GM12892 (cell line): ENCODE measurements at places on chromosomes 3 and 15.

DNA sequence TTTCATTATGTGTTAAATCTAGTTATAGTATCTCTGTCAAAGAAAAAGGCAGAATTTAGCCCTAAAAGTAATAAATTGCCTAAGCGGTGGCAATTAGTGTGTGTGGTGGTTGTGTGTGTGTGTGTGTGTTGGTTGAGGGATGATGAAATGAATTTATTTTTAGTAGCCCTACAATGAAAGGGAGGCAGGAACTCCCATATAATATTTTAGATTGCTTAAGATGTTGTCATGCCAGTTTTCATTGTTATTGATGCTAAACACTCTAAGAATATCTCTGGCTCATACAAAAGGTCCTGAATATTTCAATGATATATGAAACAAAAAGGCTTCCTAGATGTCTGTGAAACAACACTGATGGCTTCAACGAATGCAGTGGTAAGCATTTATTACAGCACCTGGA lies 140.6 kb upstream of the TBC1D5 start:
- no peak for DNase-seq

DNA sequence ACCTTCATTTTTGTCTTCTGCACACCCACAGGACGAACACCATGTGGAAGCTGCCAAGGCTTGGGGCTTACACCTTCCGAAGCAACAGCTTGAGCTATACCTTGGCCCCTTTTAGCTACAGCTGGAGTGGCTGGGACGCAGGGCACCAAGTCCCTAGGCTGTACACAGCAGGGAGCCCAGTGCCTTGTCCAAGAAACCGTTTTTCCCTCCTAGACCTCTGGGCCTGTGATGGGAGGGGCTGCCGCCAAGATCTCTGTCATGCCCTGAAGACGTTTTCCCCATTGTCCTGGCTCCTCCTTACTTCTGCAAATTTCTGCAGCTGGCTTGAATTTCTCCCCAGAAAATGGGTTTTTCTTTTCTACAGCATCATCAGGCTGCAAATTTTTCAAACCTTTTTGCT lies 7.8 kb downstream of the CNTN4 start:
- DNase-seq = no peak

DNA sequence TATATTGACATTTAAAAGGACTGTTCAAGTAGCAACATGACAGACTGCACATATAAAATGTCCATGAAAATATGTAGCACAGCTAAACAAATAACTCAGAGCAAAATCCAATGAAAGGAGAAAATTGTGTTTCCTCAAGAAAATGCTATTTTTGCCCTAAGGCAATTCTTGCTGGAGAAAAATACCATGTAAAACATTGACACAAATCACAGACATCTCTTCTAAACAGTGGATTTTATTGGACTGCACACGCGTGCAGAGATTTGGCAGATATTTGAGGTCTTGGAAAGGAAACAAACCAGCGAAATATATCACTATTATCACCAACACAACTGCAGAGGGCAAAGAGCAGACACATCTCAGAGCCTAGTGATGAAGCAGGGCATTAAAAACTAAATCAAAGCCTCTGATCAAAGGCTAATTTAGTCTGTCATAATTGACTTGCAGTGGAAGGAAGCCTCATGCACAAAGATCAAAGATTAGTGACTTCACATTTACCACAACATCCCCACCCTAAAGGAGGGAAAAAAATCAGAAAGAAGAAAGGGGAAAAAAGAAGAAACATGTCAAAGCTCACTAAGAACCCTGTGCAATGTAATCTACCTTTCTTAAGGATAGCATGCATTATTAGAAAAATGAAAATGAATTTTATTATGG lies 52.4 kb downstream of the CHL1 start:
- DNase-seq = no peak

GRCh38 chr3:65742914-65743313 lies 295.8 kb downstream of the MAGI1 start:
- no peak for DNase-seq

DNA sequence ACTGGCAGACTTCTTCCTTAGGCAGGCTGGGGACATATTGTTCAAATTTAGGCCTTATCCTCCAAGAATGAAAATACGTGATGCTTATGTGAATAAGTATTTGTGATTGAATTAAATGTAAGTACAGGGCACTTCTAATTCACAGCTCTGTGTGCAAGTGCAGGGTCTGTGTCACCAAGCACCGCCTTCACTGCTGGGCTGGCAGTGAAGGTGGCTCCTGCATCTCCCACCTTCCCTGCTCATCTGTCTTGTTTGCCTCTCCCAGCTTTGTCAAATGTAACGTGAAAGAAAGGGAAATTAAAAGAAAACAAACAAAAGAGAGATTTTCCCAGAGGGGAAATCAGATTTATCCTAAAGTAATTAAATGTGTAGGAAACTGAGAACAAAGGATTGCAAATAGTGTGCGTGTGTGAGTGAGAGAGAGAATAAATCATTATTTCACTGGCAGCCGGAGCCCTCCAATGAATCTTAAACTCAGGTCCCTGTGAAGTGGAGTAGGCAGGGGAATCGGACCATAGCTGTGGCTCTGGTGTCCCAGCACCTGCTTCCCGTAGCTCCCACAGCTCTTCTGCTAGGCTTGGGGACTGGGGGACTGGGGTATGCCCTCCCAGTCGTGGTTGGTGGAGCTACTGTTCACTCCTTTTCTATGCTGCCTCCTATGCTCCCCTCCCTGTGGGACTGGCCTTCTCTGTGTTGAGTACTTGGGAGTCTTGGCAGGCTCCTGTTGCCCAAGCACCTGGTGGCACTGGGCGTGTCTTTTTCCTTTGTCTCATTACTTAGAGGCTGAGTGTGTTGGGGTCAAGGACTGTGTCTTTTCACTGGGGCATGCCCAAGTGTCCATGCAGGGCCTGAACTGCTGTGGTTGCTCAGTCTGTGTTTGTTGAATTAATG lies 222.2 kb downstream of the EPHB1 start:
- no peak for DNase-seq

DNA sequence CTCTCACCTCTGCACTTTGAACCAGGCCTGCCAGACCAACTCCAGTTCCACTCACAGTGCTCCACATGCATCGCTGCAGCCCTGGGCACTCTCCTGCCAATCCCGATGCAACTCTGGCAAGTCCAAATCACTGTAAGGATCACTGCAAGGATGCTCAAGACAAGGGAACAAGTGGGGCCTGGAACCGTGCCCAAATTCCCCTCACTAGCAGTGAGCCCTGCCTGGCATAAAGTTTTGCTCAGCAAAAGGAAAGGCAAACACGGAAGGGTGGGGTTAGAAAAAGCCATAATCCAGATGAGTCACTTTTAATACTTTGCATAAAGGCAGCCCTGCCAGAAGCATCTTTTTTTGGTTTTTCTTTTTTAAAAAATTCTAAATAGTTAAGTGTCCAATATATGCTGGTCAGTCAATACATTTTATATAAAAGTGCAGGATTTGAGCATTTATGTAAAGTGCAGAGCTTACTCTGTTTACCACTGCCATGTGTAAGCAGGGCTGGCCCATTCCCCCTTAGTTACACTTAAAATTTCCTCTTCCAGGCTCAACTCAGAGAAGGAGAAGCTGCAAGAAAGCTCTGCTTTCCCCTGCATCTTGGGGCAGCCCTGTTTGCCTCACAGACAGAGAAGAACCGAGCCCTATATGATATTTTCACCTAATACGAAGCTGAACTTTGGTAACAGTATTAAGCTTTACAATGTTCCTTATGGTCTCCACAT lies 102.2 kb downstream of the CD47 start:
- no peak for DNase-seq

DNA sequence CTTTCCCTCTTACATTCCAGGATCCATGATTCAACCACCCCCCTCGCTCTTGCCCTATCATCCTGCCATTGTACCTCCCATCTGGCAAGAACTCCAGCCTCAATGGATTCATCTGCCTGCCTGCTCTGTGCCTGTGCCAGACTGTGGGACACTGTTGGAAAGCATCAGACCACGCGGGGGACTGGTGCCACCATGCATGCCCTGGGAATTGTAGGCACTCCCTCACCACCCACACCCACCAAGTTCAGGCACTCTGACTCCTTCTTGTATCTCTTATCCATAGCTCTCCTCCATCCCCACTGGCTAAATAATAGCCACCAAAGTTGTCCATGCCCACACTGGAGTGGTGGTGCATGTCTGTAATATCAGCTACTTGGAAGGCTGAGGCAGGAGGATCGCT lies 143.8 kb downstream of the TPRA1 start:
- DNase-seq = no peak

GRCh38 chr15:62240121-62241096 lies 75.3 kb upstream of the C2CD4B start:
- DNase-seq = no peak

- peak; percentile 97 for DNase-seq
Measured at GRCh38 chr15:84600687-84601554, at the start of gene ZSCAN2. TSS of gene ZSCAN2 (plus strand) at chr15:84601009. CDS start at chr15:84603928, 2,919 bp downstream.

GRCh38 chr3:114857299-114857701 lies 289.8 kb downstream of the ZBTB20 start:
- no peak for DNase-seq

GRCh38 chr3:162945626-162946025 lies 1449.0 kb downstream of the OTOL1 start:
- DNase-seq = no peak

DNA sequence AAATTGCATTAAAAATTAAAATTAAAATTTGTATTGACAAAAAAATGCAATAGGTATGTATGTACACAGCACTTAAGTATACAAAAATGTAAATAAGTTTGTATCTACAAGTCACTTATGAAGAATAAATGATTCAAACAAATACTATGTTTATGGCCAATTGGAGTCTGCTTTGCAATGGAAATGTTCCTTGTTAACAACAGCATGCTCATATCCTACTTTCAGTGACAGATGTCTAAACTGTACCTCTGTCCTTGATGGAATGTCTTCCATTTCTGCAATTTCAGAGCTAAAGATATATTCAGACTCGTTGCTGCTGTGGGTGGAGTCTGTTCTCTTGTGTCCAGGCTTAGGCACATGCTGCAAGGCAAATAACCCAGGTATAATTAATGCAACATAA lies 64.1 kb upstream of the MYO5C start:
- no peak for DNase-seq

DNA sequence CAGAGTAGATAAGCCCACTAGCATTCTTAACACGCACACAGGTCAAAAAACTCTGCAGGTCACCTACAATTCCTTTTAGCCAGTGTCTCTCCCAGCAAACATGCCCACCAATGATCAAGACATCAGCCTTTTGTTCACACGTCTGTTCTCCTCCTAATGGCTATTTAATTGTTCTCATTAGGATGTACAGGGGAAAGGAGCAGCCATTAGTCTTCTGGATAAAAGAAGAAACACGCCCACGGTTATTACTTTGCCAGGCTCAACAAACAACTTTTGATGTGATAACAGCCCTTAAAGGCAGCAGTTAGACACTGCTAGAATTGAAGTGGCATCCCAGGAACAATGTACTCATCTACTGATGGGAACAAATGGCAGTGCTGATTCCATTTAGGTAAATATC lies 108.8 kb downstream of the NTRK3 start:
- DNase-seq = no peak

DNA sequence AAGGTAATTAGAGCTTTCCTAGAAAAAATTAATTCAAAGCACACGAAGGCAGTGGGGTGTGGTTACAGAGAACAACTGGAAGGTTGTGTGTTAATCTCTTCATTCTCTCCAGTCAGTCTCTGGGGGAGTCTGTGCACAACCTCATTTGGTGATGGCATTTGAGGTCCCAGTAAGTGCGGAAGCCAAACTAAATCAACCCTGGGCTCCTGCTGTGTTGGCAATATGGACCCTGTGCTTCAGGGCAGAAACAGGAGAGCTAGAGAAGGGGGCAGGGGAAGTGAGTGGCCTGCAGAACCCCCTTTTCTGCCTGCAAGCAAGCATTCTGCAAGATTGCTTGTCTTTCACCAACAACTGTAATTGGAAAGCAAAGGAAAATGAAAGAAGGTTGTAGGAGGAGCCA lies 195.9 kb upstream of the ST8SIA2 start:
- DNase-seq = no peak

DNA sequence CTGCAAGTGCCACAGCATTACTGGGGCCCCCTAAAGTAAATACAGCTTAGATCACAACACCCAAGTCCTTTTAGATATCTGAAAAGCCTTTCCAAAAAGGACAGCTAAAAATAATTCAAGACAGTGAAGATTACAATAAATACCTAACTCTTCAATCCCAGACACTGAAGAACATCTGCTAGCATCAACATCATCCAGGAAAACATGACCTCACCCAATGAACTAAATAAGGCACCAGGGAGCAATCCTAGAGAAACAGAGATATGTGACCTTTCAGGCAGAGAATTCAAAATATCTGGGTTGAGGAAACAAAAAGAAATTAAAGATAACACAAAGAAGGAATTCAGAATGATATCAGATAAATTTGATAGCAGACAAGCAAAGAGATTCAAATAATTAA lies 71.7 kb upstream of the TTC14 start:
- DNase-seq = no peak

DNA sequence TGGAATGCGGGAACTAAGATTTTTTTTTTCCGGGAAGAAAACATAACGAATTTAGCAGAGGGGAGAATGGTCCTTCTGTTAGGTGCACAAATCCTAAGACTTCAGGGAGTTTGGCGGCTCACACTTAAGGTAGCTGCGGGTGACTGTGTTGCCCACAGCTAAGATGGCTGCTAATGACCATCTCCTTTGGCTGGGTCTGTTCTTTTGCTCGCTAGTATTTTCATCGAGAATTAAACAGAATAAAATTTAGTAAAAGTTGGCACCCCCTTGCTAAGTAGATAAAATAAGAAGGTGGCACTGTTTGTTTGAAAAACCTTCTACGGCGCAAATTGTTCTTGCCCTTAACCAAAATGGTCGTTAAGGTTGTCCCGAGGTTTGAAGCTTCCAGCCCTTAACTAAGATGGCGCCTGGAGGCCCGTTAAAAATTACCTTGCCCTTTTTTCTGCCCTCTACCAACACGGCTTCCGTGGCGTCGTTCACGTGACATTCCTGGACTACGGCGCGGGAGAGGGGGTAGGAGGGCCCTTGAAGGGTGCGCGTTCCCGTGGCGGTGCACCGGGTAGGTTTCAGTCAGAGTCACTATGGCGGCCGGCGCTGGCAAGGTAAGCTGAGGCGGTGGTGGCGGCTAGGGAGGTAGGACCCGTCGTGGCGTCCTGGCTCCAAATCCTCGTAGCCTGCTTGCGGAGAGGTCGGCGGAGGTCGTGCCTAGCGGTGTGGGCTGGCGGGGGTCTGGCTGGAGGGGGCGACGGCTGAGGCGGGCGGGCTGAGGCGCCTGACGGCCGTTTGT lies at the start of gene SLMAP:
Gene SLMAP, plus strand, starts transcription at position 569 of the 787 bp plus-strand sequence. CDS start 1,343 bp downstream, outside the sequence.
- DNase-seq = peak; percentile 85

- no peak for DNase-seq
Measured at GRCh38 chr3:39105687-39106063, 1.8 kb downstream of the GORASP1 start.

GRCh38 chr3:23000371-23000770 lies 202.8 kb upstream of the UBE2E2 start:
- DNase-seq = no peak

DNA sequence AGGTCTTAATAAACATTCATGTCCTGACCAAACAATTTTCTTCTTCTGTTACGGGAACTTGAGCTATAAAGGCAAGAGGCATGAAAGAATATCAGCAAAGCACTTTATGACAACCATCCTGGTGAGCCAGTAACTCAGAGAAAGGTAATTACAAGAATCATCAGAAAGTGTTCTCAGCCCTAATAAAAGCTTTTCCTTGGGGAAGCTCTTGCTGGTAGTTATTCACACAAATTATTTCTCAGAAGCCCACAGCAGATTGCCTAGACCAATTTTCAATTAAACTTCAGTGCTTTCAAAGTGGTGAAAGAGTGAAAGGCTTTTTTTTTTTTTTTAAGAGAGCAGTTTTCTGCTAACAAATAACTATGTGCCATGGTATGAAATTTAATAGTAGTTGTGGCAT lies 60.9 kb upstream of the PEX5L start:
- DNase-seq = no peak

- DNase-seq = no peak
Measured at GRCh38 chr3:129554356-129555152, 11.6 kb downstream of the H1-8 start.
